ENCODE measurements at places on chromosomes 12 and 14. TPM values are rescaled to one million over a fixed set of nuclear protein-coding genes. Genes with fewer than 3 reads are reported as not detected.

Gene KRT81
- total RNA-seq = not detected

Gene KRT85
- total RNA-seq = not detected

Gene GUCY2C
- not detected for total RNA-seq

Gene RIPK3
- total RNA-seq = 13.4 TPM

Gene HCAR2
- total RNA-seq = 10.8 TPM

Gene STYK1
- 4.9 TPM for total RNA-seq

Gene KLHL33
- total RNA-seq = 0.33 TPM

Gene FOXN4
- not detected for total RNA-seq

Gene AQP2
- not detected for total RNA-seq

Gene KRT77
- not detected for total RNA-seq

Gene HOXC9
- total RNA-seq = 16.8 TPM

Gene BAZ2A
- 80.2 TPM for total RNA-seq

Gene GALNT6
- total RNA-seq = 5.8 TPM

Gene E2F7
- 0.44 TPM for total RNA-seq

Gene EMP1
- 759 TPM for total RNA-seq

Gene OTUB2
- total RNA-seq = 1.6 TPM

Gene HRK
- 0.16 TPM for total RNA-seq

Gene TSHR
- 0.48 TPM for total RNA-seq
